ENCODE measurements at places on chromosomes 5 and 9. TPM values are rescaled to one million over a fixed set of nuclear protein-coding genes. Genes with fewer than 3 reads are reported as not detected.

Gene HBEGF
- total RNA-seq, result 16.7 TPM

Gene ARSI
- 1.2 TPM for total RNA-seq

Gene FBXL7
- 7.3 TPM for total RNA-seq

Gene PHF24
- not detected for total RNA-seq

Gene PCDHGA10
- 4.6 TPM for total RNA-seq

Gene GPX3
- total RNA-seq, result 2.7 TPM

Gene SPATA31E1
- under 0.01 TPM for total RNA-seq

Data from myometrial cell (primary cell).